Stimulated activated CD8-positive, alpha-beta memory T cell treated with anti-CD3 and anti-CD28 coated beads, Interleukin-7, amount 100 ng/mL, for 1 hour (primary cell): ENCODE measurements at places on chromosomes 12 and 14.
A peak's percentile ranks its signal among the peaks of the same experiment; 100 is the strongest.

GRCh38 chr12:11920231-11920630, 150.5 kb upstream of the BCL2L14 start:
- DNase-seq = no peak

DNA sequence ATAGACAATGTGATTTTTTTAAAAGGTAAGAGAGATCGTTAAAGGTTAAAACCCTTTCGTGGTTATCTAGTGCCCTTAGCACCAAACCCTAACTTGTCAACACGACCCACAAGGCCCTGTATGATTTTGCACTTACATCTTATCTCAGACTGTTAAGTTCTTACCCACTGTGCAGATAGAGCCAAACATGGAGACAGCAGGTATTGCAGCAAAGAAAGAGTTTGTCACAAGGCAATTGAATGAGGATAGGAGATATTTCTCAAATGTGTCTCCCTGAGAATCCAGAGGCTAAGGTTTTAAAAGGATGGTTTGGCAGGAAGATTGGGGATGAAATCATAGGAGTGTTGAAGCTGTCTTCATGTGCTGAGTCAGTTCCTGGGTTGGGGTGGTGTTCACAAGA, 313.4 kb downstream of the AEBP2 start:
- DNase-seq = no peak

DNA sequence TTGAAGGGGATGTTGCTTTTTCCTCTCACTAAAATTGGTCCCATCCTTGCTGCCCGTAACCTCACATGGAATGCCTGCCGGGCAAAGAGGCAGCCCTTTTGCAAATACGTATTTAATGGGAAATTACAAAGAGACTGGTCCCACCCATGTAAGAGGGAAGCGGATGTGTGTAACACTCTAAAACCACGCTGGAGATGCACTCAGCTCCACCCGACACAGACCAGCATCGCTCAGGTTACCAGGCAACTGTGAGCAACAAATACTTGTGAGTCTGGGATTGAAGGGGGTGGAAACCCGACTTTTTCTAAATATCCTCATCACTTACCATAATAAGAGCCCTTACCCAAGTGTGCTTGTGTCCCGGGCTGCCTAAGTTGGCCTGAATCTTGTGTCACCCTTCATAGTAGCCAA, 47.7 kb downstream of the ELK3 start:
- peak; percentile 39 for DNase-seq

DNA sequence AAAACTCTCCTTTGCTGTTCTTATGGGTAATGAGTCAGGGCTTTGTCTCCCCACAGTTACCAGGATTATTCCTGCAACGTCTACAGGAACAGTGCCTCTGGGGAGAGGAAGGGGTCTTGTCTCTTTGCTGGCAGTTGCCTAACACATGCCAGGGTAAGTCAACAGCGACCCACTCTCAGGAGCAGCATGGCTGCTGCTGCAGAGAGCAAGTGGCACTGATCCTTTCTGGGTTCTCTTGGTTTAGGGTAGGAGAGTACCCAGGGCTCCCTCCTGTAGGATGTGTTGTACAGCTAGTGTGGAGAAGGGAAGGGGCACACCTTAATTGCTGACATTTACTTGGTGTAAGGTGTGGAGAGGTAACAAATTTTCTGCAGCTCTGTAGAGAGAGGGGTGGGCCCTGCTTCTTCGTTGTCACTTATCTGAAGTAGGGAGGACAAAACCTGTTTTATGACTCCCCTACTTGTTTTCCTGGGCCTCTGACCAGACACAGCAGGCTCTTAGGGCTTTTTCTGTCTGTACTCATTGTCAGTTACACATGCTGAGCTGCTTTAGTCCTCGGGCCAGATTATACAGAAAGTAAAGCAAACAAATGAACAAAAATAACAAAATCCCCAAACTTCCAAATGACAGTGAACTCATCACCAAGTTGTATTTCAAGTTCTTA, 168.2 kb downstream of the ACSS3 start:
- DNase-seq = no peak

- DNase-seq = no peak
Measured at GRCh38 chr14:34452258-34452822, 9.7 kb downstream of the SPTSSA start.

DNA sequence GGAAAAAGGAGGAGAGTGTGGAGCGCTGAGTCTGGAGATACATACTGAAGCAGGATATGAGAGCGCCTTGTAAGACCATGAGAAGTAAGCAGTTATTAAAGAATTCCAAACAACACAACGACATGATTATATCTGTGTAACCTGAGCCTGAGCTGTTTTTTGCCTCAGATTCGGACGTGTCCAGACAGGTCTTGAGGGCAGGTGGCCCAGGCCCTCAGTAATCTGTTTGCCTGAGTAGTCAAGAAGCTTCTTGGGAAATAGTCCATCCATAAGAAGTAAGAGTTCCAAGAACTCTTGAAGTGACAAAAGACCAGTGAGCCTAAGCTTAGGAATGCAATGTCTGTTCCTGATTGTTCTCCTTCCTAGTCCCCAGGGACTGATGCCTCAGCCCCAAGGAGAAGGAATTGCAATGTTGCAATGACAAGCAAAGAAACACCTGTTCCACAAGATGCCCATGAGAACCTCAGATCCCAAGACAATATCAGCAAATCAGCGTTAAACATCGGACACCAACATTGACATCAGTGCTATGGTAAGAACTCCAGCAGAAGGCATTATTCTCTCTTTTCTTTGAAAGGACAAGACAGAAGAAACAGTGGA, 34.7 kb upstream of the ADAMTS20 start:
- DNase-seq = no peak
